ENCODE measurements at places on chromosomes 2 and 18.

DNA sequence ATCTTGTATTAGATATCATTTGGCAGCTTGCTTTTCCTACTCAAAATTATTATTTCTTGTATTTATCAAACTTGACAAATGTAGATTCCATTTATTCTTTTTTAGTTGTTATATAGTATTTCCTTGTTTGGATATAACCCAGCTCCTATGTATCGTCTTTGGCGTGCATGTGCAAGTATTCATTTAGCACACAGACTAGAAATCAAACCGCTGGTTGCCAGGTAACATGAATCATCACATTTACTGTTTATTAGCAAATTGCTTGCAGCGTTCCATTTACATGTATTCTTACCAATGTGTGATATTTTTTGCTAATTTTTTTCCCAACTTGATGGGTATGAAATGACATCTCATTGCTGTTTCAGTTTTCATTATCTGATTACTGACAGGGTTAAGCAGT, 2089.7 kb upstream of the CELF4 start:
- DNase-seq, result no peak

DNA sequence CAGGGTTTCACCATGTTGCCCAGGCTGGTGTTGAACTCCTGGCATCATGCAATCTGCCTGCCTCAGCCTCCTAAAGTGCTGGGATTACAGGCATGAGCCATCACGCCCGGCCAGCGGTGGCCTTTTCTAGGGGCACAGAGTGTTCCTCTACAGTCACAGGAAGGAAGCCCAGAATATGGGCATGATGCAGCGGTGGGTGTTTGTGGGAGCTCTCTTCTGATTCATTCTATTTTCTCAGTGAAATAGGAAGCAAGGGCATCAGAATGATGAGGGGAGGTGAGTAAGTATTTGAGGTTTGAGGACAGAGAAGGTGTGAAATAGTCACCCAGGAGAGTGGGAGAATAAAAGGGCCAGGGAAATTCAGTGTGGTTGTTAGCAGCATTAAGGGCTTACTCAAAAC, 70.3 kb upstream of the PSME4 start:
- no peak for DNase-seq

DNA sequence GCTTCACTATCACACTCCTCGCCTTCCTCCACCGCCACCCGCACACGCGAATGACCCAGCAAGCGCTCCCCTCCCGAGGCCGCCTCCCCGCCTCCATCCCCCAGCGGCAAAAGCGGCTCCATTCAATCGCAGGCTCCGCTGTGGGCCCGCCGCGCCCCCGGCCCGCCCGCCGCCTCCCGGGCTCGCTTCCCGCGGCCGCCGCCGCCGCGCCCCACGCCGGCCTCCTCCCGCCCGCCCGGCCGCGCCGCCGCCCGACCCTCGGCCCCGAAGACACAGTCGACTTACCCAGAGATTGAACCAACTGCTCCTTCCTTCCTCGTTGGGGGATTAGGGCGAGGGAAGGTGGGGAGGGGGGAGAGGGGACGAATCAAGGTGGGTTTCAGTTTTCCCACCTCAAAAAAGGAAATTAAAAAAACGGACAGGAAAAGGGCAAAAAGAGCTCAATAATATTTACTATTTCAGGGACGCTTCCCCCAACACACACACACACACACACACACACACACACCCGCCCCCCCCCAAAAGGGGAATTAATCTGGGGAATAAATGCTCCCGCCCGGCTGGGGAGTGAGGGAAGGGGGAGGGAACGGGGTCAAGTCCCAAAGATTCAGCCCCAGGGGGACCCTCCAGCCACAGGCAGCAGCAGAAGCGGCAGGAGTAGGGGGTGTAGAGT, 743 bp downstream of the XPO1 start:
- peak; percentile 10 for DNase-seq

DNA sequence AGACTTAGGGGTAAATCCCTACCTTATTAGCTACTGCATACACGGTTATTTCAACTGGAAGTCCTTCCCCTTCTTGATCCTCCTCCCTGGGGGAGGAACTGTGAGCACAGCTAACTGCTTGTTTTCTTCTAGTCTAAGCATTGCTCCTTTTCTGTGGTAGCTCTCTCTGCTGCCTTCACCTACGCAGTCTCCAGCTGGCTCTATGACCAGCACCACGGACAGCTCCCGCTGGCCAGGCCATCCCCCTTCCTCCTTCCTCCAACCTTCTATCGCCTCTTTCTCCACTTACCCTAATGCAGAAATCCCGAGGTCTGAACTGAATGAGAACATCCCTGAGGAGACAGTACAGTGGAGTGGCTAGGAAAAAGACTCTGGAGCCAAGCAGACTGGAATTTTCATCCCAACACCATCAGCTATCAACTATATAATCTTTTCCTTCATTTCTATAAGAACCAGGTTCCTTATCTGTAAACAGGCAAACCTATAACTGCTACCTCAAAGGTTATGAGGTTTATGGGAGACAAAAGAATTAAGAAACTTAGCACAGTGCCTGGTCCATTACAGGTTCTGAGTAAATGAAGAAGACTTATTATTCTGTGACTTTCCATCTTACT, 4.7 kb upstream of the CFAP65 start:
- DNase-seq, result no peak

DNA sequence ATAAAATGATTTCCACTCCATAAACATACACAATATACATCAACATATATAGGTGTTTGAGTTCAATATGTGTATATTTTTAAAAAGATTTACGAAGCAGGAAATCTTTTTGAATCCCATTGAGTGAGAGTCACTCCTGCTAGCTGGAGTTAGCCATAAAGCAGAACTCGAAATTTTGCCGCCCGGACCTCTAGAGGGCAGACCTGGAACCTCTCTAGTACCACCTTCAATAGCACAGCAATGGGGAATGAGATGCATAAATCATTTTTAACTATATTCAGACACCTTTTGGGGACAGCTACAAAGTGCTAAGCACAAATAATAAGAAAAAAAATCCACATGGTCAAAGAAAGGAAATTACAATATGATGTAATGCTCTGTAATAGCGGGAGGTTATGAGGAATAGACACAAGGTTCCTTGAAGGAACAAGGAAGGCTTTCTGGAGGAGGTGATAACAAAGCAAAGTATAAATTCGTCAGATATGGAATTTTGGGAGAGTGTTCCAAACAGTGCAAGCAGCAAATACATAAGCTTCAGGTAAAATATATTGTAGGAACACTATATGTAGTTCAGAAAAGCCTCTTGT, 533.4 kb downstream of the ERBB4 start:
- peak; percentile 10 for DNase-seq

GRCh38 chr2:23404426-23404825, 19.4 kb downstream of the KLHL29 start:
- DNase-seq, result peak; percentile 82

Measured in AG10803 (cell line).